ENCODE measurements at places on chromosomes 4 and X.
A peak's percentile ranks its signal among the peaks of the same experiment; 100 is the strongest.

- DNase-seq, result no peak
These were observed 260.3 kb downstream of the PPP3CA start for GRCh38 chr4:101086801-101087586.

- no peak for DNase-seq
These were observed 3.4 kb upstream of the UGT8 start for GRCh38 chr4:114595207-114595606.

- no peak for DNase-seq
These were observed 1.2 kb upstream of the FGFBP2 start for GRCh38 chr4:15964159-15964558.

DNA sequence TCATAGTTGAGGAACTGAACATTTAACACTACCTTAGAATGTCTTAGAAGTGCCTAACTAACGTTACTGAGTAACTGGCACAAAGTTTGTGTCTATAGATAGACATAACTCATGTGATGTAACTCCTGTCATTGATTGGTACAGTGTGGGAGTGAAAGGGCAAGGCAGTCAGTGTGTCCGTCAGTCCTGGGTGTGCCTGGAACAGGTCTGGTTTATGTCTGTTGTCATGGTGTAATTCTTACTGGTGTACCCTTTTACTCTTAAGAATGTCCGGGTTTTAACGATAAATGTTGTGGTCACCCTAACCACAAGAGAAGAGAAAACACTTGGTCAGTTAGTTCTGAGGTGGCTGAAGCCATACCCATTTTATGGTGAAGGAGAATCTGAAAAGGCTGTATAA is 93.1 kb upstream of the ESX1 start:
- no peak for DNase-seq

DNA sequence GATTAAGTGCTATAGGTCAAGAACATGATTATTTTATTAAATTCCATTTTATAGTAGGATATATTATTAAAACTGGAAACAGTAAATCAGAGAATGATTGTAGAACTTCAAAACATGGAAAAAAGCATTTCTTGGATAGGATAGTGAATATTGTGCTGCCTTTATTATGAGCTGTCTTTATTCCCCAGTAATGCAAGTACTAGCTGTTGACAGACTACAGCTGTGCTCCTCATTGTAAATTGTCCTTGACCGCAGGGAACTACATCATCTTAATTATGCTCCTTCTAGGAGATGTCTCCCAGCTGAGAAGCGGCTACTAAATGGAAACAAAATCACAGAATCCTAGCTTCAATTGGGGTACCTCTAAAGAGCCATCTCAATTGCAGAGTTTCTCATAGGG is 1457.2 kb upstream of the PCDH7 start:
- no peak for DNase-seq

DNA sequence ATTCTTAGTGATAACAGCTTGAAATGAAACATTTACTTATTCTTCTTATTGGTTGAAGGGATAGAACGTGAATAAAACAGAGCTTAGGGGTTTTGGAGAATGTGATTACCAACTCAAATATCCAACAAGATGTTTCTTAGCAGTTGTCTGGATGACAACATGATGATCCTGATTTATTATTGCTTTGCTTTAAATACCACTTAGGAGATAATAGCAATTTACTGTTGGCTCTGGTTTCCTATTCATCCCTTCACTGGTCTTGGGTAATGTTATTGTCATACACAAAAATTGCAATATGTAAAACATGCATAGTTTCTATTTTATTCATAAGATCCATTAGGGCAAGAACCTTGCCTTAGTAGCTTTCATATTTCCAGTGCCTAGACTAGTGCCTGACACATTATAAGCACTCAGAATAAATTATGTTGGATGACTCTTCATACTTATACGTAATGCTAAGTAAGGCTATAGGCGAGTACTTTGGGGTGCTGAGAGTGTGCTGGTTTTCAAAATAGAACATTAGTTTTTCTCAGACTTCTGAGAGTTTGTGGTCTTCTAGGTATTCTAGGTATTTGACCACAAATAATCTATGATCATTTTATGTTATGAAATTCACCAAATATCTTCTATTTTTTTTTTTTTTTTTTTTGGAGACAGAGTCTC is 58.6 kb upstream of the PGRMC2 start:
- DNase-seq, result no peak

- no peak for DNase-seq
These were observed 38.9 kb upstream of the BCLAF3 start for GRCh38 chrX:20029728-20030127.

- DNase-seq, result no peak
These were observed 339.9 kb downstream of the MAPK10 start for GRCh38 chr4:86019906-86020305.

GRCh38 chr4:145720656-145721055 is 40.7 kb downstream of the C4orf51 start:
- DNase-seq, result no peak

GRCh38 chr4:139913995-139914598 is 239.9 kb downstream of the MAML3 start:
- DNase-seq, result no peak

- no peak for DNase-seq
These were observed 154.1 kb downstream of the BANK1 start for GRCh38 chr4:101944649-101945048.

GRCh38 chrX:49919617-49920016 is 2.8 kb upstream of the CLCN5 start:
- DNase-seq, result peak; percentile 24

GRCh38 chr4:54165438-54165837 is 63.7 kb upstream of the PDGFRA start:
- no peak for DNase-seq

- no peak for DNase-seq
These were observed 60.4 kb upstream of the PLAC8 start for GRCh38 chr4:83174844-83175414.

DNA sequence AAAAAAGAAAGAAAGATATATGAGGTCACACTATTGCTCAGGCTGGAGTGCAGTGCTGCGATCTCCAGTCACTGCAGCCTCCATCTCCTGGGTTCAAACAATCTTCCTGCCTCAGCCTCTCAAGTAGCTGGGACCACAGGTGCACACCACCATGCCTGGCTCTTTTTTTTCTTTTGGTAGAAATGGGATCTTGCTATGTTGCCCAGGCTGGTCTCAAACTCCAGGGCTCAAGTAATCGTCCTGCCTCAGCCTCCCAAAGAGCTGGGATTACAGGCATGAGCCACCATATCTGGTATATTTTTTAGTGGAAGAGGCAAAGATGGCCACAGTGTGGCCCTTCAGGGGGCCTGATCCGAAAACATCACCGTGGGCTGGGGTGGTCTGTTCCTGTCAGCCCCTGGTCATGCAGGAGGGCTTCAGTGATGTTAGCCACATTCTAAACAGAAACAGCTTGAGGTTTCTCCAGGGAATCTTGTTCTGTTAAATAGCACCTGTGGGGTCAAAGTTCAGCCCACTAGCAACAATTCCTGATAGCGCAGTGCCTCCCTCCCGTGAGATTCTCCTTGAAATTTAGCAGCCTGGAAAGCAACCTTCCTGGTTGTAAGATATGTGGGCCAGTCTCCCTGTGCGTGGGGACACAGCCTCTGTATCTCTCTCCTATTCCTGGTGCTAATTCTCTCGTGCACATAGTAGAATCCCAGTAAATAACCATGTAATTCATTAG is 7.3 kb upstream of the DHRSX start:
- DNase-seq, result no peak

- DNase-seq, result no peak
These were observed 46.2 kb downstream of the SEPTIN11 start for GRCh38 chr4:76995776-76996175.

DNA sequence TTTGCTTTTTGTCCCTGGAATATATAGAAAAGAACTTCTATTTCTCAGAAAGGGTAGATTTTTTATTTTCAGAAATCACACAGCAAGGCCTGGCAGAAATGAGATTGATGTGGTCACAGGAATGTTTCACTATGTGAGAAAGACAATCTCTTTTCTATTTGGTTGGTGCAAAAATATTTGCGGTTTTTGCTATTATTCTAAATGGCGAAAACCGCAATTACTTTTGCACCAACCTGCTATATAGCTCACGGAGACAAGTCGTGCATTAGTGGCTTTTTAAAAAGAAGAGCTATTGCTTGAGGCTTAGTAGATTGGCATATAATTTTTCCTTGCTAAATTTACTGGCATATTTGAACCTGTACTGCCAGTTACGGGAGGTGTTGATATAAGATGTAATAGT is 100.4 kb downstream of the ITM2A start:
- no peak for DNase-seq

GRCh38 chr4:52617336-52618020 is 41.6 kb downstream of the USP46 start:
- DNase-seq, result peak; percentile 37

GRCh38 chrX:150486011-150486410 is 82.4 kb upstream of the MTM1 start:
- peak; percentile 41 for DNase-seq

DNA sequence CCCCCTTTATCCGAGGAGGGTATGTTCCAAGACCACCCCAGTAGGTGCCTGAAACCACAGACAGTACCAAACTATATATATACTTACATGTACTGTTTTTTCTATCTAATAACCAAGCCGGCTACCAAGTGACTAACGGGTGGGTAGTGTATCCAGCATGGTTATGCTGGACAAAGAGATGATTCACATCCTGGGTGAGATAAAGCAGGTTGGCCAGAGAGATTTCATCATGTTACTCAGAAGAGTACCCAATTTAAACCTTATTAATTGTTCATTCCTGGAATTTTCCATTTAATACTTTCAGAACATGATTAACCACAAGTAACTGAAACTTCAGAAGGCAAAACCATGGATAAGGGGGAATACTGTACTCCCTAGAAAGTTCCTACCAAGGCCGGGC is 46.5 kb downstream of the RFC1 start:
- DNase-seq, result no peak

DNA sequence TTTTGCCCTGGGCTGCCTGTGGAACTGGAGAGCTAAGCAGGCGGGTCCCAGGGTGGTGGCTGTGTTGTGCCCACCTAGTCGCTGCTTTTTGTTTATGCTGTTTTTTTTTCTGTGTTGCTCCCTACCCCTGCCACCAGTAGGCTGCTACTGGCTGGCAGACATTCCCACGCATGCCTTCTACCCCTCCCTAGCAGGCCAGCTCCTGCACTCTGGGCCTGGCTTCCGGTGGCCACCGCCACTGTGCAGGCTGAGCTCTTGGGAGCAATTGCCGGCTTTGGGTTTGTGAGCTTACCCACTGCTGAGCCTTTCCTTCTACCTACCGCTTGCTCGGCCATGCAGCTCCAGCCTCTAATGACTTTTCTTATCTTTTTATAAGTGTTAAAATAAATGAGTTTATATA is 57.6 kb downstream of the RBM46 start:
- DNase-seq, result no peak

DNA sequence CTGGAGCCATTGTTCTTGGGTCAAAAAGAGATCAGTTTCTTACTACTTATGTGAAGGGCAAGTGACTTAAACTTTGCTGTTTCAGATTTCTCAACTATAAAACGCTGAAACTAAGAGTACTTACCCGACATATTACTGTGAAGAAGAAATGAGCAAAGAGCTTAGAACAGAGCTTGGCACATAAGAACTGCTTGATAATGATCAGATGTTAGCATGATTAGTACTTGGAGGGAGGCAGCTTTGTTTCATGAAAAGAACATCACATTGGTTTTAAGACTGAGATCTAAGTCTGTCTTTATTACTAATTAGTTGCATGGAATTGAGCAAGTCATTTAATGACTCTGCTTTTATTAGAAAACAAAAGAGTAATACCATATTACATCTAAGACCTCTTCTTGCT is 169.1 kb downstream of the ARHGAP24 start:
- DNase-seq, result no peak

GRCh38 chr4:11949355-11949754 is 520.7 kb upstream of the HS3ST1 start:
- DNase-seq, result no peak

DNA sequence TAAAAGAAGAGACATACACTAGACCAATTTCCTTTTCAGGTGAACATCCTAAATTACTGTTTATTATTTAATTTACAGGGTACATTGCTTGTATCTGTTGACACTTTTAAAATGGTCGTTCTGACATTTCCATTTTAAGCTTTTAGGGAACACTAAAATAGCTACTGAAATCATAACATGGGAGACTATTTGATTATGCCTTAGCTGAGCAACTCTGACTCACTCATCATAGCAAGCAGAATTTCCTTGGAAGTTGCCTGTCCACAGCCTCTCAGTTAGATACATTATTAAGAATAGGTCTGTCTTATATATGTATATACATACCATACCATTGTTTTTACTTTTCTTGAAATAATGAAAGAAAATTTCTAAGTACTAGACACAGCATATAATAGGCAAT is 22.0 kb downstream of the GUCY1B1 start:
- no peak for DNase-seq

DNA sequence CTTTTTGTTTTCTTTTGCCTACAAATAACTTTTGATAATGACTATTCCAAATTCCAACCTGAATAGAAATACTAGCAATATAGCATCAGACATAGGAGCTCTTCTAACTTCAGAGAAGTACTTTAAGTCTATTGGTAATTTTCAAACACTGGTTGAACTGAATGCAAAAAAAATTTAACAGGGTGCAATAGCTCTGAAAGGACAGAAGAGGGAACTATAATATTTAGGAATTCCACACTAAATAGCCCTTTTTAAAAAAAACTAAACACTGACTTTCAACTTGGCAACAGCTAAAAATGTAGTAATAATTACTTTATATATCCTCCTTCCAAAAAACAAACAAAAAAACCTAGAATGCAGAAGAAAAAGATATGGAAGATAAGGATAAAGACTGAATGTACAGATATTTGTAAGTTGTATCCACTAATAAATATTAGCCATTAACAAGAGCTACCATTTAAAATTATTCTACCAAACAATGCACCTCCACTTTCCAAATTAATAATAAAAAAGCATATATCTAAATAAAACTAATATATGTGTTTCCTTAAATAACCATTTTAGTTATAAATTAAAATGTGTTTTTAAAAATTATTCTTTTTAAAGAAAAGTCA is 81.4 kb downstream of the FBXW7 start:
- peak; percentile 12 for DNase-seq

- no peak for DNase-seq
These were observed 38.6 kb upstream of the MSMO1 start for GRCh38 chr4:165288639-165289422.

- DNase-seq, result no peak
These were observed 23.7 kb downstream of the BMP2K start for GRCh38 chr4:78799551-78800495.
